Activated T-helper 1 cell treated with anti-CD3 and anti-CD28 coated beads, Interleukin-2, amount 50 U/mL, for 16 hours (primary cell): ENCODE measurements at places on chromosomes 16 and 17.

DNA sequence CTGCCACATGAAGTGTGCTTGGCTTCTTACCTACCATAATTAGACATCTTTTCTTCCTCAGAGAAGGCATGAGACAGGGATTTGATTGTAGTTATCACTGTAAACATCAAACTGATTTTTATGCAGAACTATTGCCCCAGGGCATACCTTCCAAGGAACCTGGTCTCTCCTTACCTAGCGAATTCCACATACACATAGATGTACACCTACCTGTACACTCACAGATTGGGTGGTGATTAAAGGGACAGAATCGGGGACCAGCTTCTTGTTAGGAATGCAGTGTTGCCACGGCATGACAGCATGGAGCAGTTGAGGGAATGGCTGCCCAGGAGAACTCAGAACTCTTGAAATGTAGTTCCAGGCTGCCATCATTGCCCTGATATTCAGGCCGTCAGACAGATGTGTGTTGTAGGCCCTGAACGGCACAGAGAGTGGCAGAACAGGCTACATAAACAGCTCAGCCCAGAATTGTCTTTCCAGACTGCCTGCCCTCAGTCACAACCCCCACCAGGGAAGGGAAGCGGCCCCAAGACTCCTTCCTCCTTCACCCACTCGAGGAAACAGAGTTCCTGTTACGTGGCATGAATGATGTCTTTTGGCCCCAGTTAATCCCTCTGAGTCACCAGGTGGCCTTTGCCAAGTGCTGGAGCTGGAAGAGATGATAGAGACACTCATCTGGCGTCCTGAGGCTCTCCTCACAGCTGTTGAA lies 17.8 kb upstream of the NAGLU start:
- DNase-seq = no peak

- DNase-seq = no peak
Observed at GRCh38 chr16:72723781-72724180, 324.1 kb downstream of the ZFHX3 start.

DNA sequence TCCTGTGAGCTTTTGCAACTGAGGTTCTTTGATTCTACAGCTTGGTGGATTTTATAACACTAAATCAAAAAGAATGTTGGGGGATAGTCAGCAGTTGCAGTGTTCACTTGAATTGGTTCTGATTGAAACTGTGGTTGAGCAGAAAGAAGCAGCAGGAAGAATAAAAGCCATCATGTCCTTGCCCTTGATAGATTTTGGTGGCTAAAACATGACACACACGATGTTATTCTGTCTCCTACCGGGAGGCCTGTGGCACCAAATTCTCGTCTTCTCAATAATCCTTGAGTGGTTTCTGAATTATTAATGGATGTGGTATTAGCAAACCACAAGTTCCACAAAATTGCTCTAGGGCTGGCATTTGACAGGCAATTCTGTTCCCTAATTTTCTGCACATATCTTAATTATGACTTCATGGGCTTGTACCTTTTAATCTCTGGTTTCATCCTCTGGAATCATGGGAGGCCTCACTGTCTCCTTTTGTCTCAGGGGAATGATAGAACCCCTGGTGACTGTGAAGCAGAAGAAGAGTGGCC lies 338.2 kb downstream of the SNX29 start:
- no peak for DNase-seq

- no peak for DNase-seq
Observed at GRCh38 chr17:17606416-17607000, 15.0 kb upstream of the PEMT start.

DNA sequence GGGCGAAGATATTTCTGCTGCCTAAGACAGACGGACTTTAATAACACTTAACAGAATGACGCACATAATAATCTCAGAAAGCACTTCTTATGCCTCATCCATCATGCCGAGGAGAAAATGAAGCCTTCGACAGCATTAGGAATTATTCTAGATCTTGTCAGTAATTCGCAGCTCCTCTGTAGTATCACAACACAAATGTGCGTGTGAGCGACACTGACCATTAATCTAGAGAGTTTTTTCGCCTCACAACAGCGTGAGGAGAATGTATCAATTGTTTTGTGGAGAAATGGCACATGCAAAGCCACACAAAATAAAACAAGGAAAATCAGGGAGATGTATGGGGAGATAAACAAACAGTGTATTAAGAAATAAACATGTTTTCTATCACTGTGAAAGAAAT lies 410.2 kb upstream of the PSMD7 start:
- DNase-seq = no peak

GRCh38 chr16:19882186-19882585 lies 2.5 kb downstream of the GPRC5B start:
- no peak for DNase-seq

- DNase-seq = no peak
Observed at GRCh38 chr16:27634779-27635178, 84.8 kb downstream of the KATNIP start.

- DNase-seq = no peak
Observed at GRCh38 chr17:5011928-5012327, 14.2 kb downstream of the KIF1C start.
